H4 (cell line): ENCODE measurements at places on chromosomes 7 and 10. TPM values are rescaled to one million over a fixed set of nuclear protein-coding genes. Genes with fewer than 3 reads are reported as not detected.
A peak's percentile ranks its signal among the peaks of the same experiment; 100 is the strongest.

The GPR85 gene
- total RNA-seq = 2.4 and 2.7 TPM in 2 replicates

DNA sequence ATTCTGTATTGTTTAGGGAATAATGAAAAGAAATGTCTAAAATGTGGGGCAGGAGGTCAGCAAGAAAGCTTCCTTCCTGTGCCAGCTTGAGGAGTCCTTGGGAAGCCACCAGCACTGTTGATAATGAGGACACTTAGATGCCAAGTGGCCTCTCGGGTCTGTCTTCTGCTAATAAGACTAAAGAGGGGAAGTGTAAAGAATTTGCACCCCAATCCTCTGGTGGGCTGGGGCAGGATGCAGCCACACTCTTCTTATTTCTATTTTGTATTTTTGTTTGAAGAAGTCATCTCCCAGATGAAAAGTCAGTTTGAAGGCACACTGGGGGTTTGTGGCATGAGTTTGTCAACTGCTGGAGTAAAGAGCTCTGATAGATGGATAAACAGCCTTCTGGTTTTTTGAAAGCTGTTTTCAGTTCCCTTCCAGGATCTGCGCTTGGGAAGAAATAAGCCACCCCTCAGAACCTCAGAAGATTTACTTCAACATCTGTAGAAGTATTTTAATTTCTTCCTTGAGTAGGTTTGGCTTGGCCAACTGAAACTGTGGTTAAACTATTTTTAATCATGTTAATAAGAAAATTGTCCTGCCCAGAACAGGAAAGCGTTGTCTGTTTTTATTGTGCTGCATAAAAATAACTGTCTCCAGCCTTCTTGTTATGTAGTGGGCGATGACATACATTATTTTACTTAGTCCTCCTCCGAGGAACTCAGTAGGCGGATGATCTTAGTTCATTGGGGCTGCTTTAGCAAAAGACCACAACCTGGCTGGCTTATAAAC is 128.8 kb upstream of the GPR26 start:
- no peak for DNase-seq

GRCh38 chr10:5940807-5941218 is 36.5 kb downstream of the IL15RA start:
- no peak for DNase-seq

DNA sequence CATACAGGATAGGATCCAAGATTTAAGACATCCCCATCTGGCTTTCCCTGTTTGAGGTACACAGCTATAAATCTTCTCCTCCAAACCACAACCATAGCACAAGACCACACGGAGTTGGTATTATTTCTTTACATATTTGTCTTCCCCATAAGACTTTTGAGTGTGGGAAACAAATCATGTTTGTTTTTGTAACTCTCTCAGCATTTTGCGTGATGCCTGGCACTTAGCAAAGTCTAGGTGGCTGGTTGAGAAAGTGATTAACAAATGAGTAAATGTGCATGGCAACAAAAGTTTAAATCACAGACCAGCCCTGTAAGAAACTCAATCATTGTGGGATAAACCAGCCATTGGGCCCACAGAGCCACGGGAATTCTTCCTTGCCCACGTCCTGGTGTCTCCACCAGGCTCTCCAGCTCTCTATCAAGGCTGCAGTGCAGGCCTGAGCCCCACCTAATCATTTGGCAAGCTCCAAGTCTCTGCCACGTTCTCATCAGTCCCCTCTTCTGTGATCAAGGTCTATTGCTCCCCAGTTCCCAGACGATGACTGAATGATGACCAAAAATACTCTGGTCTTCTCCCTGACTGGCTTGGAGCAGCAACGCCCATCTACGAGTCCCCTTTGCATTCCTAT is 317.8 kb downstream of the TNS3 start:
- DNase-seq = no peak

GRCh38 chr10:106836933-106837663 is 327.4 kb downstream of the SORCS1 start:
- DNase-seq = peak; percentile 16

GRCh38 chr7:31125171-31125570 is 73.1 kb downstream of the ADCYAP1R1 start:
- no peak for DNase-seq
